ENCODE measurements at places on chromosomes 6 and 20.
A peak's percentile ranks its signal among the peaks of the same experiment; 100 is the strongest.

GRCh38 chr6:36857325-36857724 lies 17.3 kb downstream of the PPIL1 start:
- DNase-seq = no peak

DNA sequence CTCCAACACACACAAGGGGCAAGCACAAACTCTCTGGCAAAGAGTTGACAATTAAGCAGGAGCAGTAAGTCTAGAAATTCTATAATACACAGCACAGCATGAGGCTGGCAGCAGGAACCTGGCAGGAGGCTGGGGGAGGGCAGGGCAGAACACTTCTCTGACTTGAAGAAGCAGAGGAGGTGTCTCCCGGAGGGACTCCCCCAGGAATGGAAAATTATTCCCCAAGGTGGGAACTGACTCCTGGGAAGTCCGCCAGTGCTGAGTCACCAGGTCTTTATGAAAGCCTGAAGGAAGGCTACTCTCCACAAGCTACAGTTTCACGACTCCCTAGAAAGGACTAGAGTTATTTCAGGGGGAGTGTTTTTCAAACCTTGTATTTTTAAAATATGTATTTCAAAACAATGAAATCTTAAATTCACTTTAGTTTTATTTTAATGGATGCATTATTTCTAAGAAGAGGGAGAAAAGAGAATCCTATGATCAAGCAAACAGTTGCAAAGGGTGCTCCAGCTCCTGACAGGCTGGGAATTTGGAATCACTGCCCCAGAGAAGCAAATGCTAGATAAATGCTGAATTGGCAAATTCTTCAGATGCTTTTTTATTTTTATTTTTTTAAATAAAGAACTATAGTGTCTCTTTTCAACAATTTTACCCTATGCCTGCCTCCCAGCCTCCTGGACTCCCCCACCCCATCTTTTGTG lies 192.8 kb downstream of the LY86 start:
- no peak for DNase-seq

- no peak for DNase-seq
Observed at GRCh38 chr20:3168829-3169590, 4.3 kb downstream of the LZTS3 start.

GRCh38 chr20:5757949-5758348 lies 7.7 kb downstream of the SHLD1 start:
- no peak for DNase-seq

DNA sequence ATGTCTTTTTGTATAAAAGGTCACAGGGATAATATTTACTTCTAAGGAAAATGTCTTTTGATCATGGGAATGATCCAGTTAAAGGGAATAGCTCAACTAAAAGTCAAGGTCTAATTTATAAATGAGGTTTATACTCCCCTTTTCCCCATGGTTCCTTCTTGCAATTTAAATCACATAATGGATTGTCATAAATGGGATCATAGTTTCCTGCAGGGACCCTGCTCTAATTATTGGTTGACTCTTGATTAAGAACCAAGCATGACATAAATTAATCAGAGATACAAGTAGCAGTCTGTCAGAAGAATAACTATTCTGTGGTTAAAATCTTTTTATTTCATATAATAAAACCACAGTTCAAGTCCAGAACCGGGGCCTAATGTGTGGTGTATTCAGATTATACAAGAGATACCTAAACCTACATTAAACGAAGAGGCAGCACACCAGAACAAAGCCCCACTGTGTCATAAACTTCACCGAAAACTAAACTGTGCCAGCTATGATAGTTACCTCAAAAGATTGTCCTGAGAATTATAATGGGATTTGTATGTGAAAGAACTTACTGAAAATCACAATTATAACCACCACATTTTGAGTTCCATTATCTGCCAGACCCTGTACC lies 43.0 kb upstream of the CD83 start:
- no peak for DNase-seq

- no peak for DNase-seq
Observed at GRCh38 chr6:109498936-109499335, 15.9 kb upstream of the ZBTB24 start.

DNA sequence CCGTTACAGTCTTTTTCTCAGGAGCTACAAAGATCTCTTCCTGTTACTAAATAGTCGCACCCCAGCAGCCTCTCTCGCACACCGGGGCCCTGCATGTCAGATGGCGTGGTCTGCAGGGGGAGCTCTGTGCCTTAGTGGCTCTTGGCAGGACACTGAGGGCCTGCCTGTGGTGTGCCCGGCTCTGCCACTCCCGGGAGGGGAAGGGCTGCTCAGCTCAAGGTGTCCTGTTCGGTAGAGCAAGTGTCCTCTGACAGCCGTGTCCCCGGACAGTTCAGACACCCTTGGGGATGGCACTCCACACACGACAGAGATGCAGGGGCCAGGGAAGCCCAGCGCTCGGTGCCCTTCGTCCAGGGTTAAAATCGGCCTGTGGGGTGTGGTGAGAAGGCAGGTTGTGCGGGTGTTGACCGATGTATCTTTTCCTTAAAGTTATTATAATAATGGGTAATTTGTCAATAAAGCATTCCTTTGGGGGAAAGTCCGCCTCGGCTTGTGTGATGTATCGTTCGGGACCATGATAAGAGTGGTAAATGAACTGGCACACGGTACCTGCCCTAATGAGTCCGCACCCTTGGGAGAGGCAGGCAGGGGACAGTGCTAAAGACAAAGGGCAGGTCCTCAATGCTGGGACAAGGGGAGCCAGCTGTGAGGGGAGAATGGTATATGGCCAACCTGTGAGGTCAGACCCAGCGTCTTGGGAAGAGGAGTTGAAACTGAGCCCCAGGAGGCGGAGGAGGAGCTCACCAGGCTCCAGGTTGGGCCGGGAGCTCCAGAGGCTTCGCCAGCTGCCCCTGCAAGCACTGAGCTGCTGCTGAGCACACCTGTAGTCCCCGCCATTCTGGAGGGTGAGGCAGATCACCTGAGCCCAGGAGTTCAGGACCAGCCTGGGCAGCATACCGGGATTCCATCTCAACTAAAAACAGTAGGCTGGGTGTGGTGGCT lies 3.6 kb upstream of the DNAJC5 start:
- DNase-seq = no peak

GRCh38 chr6:11760015-11760473 lies 18.6 kb downstream of the ADTRP start:
- DNase-seq = no peak

DNA sequence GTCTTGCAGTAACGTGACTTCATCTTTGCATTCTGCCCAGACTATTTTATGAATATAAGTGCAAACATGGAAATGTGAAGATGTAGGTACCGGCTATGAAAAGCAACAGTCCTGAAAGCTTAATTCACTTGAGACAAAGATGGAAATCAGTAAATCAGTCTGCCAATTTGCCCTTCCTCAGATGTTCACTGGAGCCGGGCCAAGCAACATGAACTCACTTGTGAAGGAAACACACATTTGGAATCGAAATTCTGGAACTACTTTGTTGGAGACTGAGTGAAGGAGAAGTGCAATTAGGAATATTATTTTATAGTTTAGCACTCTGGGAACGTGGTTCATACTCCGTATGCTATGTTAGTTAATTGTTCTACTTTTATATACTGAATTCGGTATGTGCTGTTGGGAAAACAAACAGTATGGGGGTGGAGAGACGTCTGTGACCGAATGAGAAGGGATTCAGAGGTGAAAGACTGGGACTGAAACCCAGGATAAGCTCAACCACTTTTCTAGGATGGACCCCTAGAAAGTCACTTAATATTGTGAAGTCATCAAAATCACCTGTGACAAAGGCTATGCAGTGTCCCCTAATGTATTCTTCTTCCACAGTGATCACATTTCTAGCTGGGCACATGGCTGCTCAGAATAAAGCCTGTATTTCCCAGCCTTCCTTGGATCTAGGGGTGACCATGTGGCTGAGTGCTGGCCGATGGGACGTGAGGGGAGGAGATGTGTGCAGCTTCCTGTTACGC lies 95.5 kb downstream of the PREX1 start:
- no peak for DNase-seq

- DNase-seq = no peak
Observed at GRCh38 chr6:105981888-105982358, 104.2 kb upstream of the PRDM1 start.

- no peak for DNase-seq
Observed at GRCh38 chr6:22057962-22058361, 238.9 kb downstream of the PRL start.

DNA sequence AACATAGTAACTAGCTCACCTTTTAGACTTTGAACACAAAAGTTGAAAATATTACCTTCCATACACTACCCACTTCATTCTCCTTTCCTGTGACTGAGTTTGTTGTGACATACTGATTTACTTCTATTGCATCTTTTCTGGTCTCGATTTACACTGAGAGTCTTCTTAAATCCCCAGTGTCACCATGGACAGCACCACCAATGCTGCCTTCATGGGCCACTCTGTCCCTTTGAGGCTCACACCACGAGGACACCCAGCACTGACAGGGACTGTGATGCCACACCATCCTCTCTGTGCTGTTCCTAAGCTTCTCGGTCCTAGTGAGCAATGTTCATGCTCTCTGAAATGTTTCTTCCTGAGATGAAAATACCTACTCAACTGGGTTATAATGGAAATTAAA lies 337.1 kb upstream of the IRAK1BP1 start:
- no peak for DNase-seq

GRCh38 chr6:12289365-12289919 lies 719 bp upstream of the EDN1 start:
- DNase-seq = no peak

GRCh38 chr6:32947552-32948465 lies 5.1 kb downstream of the HLA-DMA start:
- DNase-seq = no peak

- no peak for DNase-seq
Observed at GRCh38 chr20:8385247-8385646, 253.2 kb downstream of the PLCB1 start.

DNA sequence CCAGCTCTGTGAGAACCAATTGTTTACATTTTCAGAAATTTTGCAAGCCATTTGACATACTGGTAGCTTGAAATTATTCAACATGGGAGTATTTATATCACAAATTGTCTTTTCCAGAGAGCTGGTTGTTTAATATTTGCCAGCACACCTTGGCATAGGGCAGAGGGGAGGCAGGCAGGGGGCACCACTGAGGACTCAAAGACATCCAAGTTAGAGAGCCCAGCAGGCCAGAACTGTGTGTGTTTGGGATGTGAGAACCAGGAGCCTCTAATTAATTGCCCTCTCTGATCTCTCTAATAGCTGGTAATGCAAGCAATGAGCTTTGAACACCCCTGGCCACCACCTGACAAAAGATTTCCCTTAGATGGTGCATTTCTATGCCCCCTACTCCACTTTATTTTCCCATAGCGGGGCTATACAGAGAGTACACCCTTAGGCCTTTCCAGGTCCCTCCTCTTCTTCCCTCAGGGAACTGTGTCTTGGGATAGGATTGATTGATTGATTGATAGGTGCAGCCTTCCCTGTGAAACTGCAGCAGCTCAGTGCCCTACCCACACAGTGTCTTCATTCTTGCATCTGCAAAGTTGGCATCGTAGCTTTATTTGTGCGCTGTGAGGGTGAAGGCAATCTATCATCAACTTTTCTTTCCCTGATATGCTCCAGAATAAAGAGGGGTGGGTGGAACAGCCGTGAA lies 29.2 kb downstream of the MOCS1 start:
- DNase-seq = no peak

DNA sequence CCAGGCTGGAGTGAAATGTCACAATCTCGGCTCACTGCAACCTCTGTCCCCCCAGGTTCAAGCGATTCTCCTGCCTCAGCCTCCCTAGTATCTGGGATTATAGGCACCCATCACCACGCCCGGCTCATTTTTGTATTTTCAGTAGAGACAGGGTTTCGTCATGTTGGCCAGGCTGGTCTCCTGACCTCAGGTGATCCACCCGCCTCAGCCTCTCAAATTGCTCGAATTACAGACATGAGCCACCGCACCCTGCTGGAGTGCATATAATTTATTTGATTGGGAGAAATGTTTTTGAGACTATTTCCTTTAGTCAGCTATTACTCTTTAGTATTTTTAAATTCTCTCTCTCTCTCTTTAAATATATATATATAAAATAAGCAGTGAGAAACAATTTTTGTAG lies 29.8 kb downstream of the FAM83B start:
- no peak for DNase-seq

GRCh38 chr20:16100767-16101166 lies 472.5 kb downstream of the KIF16B start:
- no peak for DNase-seq

DNA sequence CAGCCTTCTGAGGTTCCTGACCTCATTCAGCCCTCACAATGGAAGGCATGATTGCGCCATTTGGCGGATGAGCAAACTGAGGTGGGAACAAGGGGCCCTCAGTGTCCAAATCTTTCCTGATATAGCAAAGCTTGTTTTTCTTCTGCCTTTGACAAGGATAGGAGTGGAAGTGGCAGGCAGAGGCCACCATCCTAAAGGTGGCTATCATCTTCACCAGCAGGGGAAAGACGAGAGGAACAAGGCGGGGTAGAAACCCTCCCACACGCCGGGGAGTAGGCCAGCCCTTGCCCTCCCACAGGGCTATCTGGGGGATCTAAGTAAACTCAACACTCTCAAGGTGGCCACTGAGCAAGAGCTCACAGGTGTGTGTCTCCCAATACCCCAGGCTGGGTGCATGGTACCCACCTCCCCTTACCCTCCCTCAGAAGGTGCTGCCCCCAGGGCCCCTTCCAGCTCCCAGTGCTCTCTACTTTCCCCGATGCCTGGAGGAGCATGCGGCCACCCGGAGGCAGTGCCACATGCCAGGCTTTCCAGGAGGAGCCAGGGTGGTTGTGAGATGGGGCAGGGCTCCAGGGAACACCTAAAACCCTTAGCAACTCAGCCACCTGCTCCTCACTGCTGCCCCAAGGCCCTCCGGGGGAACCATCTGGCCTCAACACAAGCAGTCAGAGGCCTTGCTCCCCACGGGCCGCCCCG lies 11.2 kb downstream of the SPDEF start:
- DNase-seq = no peak

GRCh38 chr6:157982102-157982562 lies 469 bp downstream of the SYNJ2 start:
- no peak for DNase-seq

GRCh38 chr6:26017632-26017966 lies 55.0 kb downstream of the TRIM38 start:
- DNase-seq = peak; percentile 57

DNA sequence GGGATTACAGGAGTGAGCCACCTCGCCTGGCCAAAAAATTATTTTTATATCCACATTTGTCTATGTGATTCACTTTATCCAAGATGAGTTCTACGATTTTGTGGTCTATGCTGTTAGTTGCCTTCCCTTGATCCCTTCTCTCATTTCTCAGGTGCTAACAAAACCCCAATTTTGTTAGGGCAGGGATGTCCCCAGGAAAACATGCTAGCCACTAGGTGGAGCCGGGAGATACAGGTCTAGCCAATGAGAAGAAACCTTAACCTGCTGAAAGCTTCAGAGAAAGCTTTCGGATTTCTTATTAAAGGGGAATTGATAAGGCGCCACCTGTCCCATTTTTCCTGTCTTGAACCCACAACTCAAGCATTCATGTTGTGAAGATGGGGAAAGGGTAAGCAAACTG lies 167.4 kb upstream of the OLIG3 start:
- peak; percentile 27 for DNase-seq

- DNase-seq = no peak
Observed at GRCh38 chr6:36249536-36249935, 20.3 kb upstream of the PNPLA1 start.

All from activated CD4-positive, CD25-positive, alpha-beta regulatory T cell treated with anti-CD3 and anti-CD28 coated beads, Interleukin-2, amount 50 U/mL, for 16 hours (primary cell).